ENCODE measurements at places on chromosomes 6 and 20.

- DNase-seq: no peak
Observed at GRCh38 chr6:114586298-114586697, 243.5 kb upstream of the HS3ST5 start.

- no peak for DNase-seq
Observed at GRCh38 chr6:128754658-128755256, 128.2 kb upstream of the LAMA2 start.

DNA sequence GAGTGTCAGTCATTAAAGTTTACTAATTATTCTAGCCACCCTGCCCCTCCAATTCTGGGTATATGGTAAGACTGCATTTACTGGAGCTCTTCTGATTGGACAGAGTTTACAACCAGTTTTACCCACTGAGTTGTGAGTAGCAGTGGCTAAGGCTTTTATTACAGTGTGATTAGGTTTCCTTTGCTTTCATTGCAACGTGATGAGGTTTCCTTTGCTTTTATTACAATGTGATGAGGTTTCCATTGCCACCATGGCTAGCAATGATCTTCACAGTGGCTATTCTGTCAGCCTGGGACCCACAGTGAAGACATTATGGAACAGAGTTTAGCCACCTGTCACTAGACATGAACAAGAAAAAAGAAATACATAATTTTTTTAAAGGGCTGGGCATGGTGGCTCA lies 710.2 kb upstream of the FLRT3 start:
- DNase-seq: no peak

GRCh38 chr20:48626226-48626937 lies 201.4 kb downstream of the PREX1 start:
- no peak for DNase-seq

- no peak for DNase-seq
Observed at GRCh38 chr6:165820407-165820806, 157.4 kb upstream of the PDE10A start.

GRCh38 chr6:135126034-135126433 lies 55.1 kb upstream of the MYB start:
- DNase-seq: no peak

- DNase-seq: no peak
Observed at GRCh38 chr6:23081701-23082100, 512.3 kb downstream of the HDGFL1 start.

DNA sequence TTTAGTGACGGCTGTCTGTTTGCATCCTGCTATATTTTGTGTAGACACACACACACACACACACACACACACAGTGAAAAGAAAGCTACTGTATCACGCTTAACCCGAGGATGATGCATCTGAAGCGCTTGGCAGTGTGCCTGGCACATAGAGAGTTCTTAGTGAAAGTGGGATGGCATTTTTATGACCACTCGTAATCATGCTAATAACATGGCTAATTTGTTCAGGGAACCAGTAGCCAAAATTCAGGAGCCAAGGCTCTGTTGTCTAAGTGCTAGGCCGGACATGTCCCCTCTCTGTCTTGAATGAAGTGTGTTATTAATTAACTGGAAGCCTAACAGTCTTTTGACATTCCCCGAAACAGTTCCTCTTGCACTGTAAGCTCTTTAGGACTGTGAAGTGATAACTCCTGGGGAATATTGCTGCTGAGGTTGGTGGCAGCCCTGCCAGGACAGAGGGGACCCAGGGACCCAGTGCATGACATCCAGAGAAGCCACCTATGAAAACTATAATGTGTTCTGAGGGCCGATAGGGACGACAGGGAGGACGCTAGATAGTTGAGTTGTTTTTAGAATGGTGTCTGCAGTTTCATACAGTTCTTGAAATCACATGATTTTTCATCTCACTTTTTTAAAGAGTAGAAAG lies 45.0 kb upstream of the IRF4 start:
- no peak for DNase-seq

- DNase-seq: no peak
Observed at GRCh38 chr20:39960522-39961428, 728.3 kb downstream of the MAFB start.

- no peak for DNase-seq
Observed at GRCh38 chr20:37990571-37991151, 42.6 kb downstream of the TTI1 start.

DNA sequence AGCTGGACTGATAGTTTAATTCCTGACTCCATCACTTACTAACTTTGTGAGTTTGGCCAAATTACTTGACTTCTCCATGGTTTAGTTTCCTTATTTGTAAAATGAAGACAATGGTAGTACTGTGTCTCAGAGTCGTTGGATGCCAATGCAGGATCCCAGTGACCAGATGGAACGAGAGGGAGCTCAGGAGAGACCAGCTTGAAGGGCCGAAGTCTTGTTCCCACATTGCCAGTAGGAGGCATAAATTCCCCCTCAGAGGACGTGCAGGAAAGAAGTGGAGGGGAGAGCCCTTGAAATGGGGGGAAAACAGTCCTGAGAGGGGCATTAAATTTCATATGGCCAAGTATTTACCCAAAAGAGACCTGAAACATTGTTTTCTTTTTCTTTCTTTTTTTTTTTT lies 2.1 kb upstream of the MUC22 start:
- no peak for DNase-seq

GRCh38 chr20:18404172-18404571 lies 62.7 kb downstream of the DZANK1 start:
- no peak for DNase-seq

GRCh38 chr6:156511570-156511969 lies 265.6 kb upstream of the ARID1B start:
- DNase-seq: no peak

DNA sequence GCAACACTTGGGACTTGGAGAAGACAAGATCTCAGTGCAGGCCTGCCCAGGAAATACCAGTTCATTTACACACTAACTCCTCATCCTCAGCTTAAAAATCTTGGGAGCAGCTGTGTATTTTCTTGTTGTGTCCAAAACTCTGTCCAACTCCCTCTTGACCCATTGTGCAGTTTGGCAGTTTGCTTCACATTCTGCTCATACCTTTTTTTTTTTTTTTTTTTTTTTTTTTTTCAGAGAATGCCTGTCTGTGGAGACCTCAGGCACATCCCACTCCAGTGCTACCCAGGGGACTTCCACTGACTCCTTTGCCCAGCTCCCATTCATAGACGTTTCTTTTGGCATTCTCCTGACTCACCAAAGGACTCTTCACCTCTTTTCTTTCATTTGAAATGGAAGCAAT lies 265.8 kb upstream of the TCF21 start:
- no peak for DNase-seq

DNA sequence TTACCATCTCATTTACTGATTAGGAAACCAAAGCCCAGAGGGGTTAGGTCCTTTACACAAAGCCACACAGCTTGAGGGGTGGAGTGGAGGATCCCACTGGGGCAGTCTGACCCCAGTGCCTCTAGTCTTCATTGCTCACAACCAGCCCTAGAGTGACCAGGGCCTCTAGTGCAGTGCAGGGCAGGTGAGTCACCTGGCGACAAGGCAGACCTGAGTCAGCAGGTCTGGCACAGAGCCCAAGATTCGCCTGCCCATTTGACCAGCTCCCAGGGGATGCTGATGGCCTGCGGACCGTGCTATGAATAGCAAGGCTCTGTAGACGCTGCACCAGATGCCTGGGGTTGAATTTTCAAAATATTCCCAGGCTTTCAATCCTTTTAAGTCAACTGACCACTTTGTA lies 29.9 kb downstream of the CDH26 start:
- DNase-seq: no peak

DNA sequence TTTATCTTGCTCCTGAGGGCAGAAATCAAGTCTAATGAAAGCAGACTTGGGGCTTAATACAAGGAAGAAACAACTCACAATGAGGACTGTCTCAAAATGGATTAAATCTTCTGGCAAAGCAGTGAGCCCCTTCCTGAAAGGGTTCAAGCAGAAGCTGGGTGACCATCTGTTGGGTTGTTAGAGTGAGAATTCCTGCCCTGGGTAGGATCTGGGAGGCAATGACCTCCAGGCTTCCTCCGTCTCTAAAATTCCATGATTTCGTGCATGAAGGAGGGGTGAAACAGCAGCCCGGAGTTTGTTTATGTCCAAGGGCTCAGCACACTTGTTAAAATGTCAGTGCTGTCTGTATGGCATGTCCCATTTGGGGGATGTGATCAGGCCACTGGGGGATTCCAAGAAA lies 64.0 kb upstream of the KCNK16 start:
- no peak for DNase-seq

DNA sequence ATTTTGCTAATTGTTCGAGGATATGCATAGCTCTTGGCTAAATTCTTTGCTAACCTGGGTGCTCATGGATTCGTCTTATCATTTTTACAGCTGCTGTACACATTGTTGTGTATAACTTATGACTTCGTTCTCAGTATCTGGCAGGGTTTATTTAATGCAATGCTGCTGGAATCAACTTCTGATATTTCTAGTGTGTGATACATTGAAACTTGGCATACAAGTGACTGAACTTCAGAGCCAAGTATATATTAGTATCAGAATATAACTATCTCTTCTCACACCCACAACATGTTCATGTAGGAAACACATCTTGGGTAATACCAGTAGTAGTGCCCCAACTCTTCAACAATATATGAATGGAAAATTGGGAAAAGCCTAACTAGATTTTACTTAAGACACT lies 764.2 kb downstream of the TENT5A start:
- no peak for DNase-seq

DNA sequence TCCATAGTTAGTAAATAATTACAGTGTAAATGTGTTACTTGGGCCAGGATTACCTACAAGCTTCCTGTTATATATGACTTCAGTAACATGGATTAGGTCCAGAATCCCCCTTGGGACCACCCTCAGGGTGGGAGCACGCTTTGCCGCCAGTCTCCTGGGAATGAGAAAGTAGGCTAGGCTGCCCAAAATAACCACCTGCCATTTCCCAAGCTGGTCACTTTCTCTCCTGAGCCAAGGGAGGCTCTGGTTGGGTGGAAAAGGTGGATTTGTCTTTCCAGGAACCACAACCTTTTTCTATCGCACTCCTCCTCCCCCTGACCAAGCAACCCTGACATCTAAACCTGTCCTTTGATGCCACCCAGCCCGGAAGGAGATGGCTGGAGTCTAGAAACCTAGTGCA lies 9.6 kb upstream of the RIMS4 start:
- DNase-seq: no peak

DNA sequence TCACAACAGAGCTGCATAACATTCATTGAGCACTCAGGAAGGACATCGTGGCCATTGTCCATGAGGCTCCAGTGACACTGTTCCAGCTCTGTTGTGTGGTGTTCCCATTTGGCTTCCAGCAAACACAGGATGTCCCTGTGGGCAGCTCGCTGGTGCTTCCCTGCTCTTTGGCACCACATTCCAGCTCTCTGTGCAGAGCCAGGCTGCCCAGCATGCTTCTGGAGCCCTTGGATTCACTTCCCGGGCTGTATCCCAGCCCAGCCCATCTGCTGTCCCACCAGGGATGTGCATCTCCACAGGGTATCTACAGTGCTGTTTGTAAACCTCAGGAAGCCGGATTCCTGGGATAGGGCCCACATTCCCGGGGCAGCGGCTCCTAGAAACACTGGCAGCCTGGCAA lies 57.2 kb downstream of the CTCFL start:
- no peak for DNase-seq

GRCh38 chr6:148629181-148629580 lies 117.6 kb upstream of the UST start:
- no peak for DNase-seq

DNA sequence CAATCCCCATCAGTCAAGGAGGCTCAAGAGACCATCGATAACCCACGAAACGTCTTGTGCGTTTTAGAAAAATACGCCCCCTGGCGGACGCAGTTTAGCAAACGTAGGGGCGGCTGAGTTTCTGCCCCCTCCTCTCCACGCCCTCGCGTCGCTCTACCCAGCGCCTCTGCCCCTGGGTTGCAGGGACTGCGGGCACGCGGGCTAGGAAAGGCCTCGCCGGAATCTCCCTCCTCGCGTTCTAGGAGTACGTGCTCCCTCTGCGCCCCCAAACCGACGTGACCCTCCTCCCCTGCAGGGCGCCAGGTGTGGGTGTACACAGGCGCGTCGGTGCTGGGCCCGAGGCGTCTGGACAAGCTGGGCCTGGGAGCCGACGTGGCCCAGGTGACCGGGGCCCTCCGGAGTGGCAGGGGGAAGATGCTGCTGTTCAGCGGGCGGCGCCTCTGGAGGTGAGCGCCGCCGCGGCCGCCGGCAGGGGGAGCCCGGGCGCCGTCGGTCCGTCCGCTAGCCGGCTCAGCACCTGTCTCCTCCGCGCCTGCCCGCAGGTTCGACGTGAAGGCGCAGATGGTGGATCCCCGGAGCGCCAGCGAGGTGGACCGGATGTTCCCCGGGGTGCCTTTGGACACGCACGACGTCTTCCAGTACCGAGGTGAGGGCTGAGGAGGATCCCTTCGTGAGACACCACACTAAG lies 5.3 kb downstream of the MMP9 start:
- peak; percentile 30 for DNase-seq

- no peak for DNase-seq
Observed at GRCh38 chr20:32135983-32136515, 26.5 kb downstream of the TM9SF4 start.

GRCh38 chr6:164817662-164818061 lies 491.7 kb downstream of the C6orf118 start:
- no peak for DNase-seq

GRCh38 chr6:16092140-16092539 lies 36.7 kb upstream of the MYLIP start:
- no peak for DNase-seq

GRCh38 chr6:84669945-84670344 lies 94.5 kb downstream of the TBX18 start:
- no peak for DNase-seq

GRCh38 chr20:33651562-33652048 lies 10.5 kb upstream of the C20orf144 start:
- no peak for DNase-seq

GRCh38 chr6:126335210-126335609 lies 4.7 kb upstream of the CENPW start:
- no peak for DNase-seq

GRCh38 chr6:129719692-129720091 lies 9.7 kb upstream of the ARHGAP18 start:
- DNase-seq: no peak

DNA sequence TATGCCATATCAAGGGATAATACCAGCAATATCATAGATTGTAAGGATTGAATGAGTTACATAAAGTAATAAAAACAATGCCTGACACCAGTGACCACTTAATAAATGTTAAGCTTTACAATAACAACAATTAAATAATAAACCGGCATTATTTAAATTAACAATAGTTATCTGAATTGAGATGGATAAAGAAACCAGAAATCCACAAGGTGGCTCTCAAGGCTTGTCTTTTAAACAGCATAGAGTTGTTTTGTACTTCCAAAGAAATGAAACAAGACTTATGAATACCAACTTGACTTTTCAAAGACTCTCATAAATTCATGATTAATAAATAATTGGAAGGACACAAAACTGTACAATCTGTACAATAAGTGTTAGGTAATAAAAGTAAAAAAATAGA lies 203.1 kb downstream of the ASCC3 start:
- DNase-seq: no peak

- no peak for DNase-seq
Observed at GRCh38 chr20:58113716-58114115, 114.7 kb downstream of the ANKRD60 start.

- DNase-seq: no peak
Observed at GRCh38 chr6:124983383-124984083, 21.3 kb downstream of the RNF217 start.
